GF-D8 (cell line): ENCODE measurements at places on chromosomes 3 and 15.

- DNase-seq = no peak
Measured at GRCh38 chr3:47722859-47723258, 58.8 kb downstream of the SMARCC1 start.

DNA sequence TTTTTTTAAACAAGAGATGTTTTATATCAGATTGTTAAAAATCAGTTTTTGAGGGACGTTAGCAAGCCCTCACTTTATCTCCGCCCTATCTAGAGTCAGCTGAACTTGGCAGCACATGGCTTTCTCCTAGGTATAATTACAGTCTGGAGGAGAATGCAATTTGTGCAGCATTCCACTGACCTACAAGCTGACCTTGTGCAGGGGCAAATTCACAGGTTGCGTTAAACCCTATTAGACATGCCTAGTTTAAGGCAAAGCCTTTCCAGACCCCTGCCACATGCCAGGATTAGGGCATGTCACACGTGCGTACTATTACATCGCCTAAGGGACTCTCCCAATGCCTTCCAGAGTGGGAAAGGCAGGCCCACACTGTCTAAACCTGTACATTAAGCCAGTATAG is 224.0 kb downstream of the GREM1 start:
- DNase-seq = no peak

DNA sequence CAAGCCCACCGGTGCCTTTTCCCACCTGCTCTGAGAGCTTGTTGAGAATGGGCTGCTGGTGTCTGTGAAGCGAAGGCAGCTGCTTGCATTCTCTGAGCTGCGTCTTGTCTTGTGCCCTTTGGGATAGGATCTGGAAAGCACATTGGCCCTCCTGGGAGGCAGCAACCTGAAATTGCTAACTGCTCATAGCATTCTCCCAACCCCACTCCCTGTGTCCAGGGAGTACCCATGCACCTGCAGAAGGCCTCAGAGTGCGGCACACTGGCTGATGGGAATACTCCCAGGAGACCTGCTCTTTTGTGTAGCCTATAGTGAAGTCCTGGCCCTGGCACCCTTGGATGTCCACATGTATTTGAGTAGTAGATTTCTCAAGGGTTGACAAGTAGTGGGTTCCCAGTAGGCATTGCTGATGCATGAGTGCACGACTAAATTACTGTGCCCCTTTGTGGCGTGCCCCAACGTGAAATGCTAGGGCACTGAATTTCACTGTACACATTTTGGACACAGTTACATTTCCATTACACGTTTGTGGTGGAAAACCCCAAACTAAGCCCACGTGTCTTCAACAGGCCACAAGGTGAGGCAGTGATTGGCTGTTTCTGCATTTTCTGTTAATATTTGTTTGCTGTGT is 3.7 kb downstream of the EPHB1 start:
- no peak for DNase-seq

- no peak for DNase-seq
Measured at GRCh38 chr15:75727031-75727531, 14.4 kb upstream of the CSPG4 start.

DNA sequence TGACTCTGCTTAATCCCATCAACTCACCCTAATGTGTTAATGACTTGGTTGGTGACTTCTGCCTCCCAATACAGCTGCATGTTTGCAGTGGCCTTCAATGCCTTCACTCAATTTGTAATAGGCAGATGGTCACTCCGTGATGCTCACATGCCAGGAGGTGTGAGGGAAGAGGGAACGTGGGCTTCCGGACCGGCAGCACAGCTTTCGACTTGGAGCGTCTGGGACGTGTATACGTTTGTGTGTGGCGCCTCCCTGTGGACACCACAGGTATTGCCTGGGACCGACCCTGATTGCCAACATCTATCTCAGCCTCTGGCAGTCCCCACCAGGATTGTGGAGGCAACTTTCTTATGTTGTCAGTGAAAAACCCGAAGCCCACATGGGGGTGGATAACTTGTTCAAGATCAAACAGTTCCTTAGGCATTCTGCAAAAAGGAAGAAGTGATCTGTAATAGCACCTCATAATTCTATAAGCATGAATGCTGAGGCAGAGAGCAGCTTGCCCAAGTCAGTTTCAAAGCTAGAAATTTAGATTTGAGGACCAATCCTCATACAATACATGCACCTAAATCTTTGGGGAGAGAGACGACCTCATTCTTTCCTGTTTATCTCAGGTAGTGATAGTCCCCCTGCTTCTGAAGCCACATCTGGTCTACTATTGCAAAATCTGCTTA is 16.9 kb downstream of the MRPL46 start:
- DNase-seq = no peak

DNA sequence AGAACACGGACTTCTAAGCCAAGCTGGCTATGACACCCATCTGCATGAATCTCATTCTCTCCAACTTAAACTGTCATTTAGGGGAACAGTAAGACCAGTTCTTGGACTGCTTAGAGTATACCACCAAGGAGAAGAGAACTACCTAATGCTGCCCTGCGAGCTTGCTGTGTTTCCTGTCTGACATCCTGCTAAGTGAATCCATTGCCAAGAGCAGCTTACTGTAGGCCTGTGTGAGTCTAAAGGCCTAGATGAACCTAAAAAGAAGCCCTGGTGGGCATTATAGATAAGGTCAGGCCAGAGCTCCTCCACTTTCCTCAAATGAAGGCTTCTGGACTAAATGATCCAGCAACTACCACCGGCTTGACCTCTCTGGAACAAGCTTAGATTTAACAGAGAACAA is 15.0 kb downstream of the LZTFL1 start:
- DNase-seq = no peak

GRCh38 chr15:48394970-48395369 is 63.7 kb downstream of the DUT start:
- no peak for DNase-seq

DNA sequence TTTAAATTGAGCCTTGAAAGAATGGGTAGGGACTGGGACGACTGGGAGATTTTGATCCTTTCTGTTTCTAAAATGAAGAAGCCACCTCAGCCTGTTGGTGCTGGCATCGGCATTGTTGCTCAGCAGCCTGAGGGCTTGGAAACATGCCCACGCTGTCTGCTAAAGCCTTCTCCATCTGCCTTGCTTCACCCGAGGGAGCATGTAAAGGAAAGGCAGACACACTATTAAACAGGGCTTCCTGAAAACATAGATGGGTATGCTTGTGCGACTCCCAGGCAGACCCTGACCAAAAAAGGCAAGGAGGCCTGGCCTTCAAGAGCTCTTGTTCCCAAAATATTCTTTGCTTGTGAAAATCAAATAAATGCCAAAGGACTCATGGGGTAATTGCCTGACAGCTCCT is 84.2 kb upstream of the SLC4A7 start:
- no peak for DNase-seq

DNA sequence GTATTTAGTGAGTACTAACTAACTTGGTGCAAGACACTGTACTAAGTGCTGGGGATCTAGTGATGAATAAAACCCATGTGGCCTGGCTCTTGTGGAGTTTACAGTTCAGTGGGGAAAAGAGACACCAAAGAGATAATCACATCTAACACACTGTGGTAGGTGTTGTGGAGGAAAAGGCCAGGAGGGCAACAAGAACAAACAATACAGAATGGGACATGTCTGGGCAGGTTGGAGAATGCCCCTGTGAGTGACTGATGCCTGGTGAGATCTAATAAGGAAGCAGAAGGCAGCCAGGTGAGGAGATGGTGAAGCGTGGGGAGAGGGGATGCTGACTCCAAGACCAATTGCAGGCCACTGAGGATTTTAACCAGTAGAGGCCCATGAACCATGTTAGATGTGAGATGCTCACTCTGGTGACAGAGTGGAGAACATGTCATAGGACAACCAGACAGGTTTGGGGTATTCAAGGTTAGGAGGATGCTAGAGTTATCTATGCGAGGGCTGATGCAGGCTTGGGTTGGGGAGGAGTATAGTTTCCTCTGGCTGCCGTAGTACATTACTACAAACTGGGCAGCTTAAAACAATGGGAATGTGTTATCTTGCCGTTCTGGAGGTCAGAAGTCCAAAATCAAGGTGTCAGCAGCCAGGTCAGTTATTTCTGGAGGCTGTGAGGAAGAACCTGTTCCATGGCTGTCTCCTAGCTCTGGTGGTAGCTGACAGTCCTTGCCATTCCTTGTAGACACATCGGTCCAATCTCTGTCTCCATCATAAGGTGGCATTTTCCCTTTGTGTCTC is 81.4 kb downstream of the ARNT2 start:
- DNase-seq = no peak

- DNase-seq = no peak
Measured at GRCh38 chr15:55937040-55937439, 56.4 kb downstream of the NEDD4 start.

DNA sequence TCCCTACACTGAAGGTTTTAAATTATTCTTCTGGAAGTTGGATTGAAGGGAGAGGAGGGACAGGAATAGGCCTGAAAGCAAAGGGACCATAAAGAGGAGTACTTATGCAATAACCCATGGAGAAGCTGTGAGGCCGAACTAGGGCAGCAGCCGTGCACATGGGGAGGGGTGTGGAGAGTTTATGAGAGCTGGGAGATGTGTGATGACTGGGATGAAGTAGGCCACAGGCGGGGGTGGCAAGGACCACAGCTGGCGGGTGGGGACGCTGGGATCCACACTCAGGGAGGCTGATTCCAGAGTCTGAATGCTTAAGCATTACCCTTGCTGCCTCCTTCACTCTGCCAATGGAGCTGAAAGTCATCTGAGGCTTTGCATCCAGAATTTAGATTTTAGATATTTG is 123.8 kb downstream of the ARNT2 start:
- DNase-seq = no peak

- DNase-seq = peak; percentile 32
Measured at GRCh38 chr15:64681424-64682024, 93.9 kb downstream of the RBPMS2 start.

GRCh38 chr3:136818191-136818768 is 646 bp upstream of the SLC35G2 start:
- no peak for DNase-seq

- DNase-seq = no peak
Measured at GRCh38 chr3:111725706-111726105, 130.6 kb upstream of the ZBED2 start.

- DNase-seq = no peak
Measured at GRCh38 chr15:94258246-94258645, 26.9 kb downstream of the MCTP2 start.

GRCh38 chr3:50138266-50139200 is 16.6 kb upstream of the SEMA3F start:
- no peak for DNase-seq

DNA sequence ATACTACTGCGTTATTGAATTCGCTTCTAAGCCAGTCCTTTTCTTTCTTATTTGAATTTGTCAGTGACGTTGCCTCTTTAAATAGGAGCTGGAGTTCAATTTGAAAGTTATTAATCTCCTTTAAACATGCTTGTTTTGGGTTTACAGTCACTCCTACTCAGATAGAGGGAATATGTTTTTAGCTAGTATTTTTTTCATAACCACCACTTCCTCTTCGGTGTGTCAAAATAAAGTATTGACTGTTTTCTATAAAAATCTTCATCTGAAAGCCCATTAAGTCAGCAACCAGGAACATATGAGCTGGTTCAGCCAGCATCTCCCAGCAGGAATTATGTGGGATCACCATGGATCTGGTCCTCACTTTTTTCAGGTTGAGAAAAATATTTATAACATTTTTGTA is 772.9 kb downstream of the DIPK2A start:
- DNase-seq = no peak

- DNase-seq = no peak
Measured at GRCh38 chr15:90960298-90961091, 5.8 kb downstream of the RCCD1 start.

DNA sequence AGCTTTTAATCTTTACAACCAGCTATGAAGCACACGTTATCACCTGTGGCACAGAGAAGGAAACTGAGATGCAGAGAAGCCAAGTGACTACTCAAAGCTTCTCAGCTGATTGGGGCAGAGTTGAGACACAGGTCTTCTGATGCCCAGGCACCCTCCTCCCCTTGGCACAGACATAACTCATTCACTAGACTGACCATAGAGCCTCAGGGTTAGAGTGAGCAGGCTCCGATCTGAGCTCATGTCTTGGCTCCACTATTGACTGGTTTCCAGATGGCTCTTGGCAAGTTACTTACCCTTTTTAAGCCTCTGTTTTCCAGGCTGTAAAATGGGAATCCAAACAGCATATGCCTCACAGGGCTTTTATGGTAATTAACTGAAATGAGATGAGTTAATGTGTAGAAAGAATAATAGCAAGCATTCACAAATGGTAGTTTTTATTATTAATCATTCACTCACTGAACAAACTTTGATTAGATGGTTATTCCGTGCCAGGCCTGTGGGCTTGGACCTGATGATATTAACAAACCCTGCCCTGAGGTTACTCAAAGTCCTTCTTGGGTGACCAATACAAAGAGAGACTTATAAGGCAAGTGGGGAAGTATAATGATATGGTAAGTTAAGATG is 184.3 kb downstream of the ANXA2 start:
- DNase-seq = no peak

GRCh38 chr3:89974903-89975519 is 867.6 kb downstream of the EPHA3 start:
- no peak for DNase-seq

DNA sequence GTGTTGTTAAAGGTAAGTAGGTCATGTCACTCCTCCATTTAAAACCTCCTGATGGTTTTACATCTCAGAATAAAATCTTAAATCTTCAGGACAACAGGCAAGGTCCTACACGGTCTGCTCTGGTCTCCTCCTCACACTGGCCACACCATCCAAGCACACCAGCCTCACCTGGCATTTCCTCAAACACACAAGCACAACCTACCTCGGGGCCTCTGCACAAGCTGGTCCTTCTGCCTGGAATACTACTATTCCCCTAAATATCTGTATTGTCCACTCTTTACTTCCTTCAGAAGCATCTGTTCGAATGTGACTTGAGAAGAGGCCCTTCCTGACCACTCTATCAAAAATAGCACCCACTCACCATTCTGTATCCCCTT is 1.8 kb downstream of the GORASP1 start:
- no peak for DNase-seq

- DNase-seq = no peak
Measured at GRCh38 chr3:112390783-112391641, 58.1 kb downstream of the CD200 start.

DNA sequence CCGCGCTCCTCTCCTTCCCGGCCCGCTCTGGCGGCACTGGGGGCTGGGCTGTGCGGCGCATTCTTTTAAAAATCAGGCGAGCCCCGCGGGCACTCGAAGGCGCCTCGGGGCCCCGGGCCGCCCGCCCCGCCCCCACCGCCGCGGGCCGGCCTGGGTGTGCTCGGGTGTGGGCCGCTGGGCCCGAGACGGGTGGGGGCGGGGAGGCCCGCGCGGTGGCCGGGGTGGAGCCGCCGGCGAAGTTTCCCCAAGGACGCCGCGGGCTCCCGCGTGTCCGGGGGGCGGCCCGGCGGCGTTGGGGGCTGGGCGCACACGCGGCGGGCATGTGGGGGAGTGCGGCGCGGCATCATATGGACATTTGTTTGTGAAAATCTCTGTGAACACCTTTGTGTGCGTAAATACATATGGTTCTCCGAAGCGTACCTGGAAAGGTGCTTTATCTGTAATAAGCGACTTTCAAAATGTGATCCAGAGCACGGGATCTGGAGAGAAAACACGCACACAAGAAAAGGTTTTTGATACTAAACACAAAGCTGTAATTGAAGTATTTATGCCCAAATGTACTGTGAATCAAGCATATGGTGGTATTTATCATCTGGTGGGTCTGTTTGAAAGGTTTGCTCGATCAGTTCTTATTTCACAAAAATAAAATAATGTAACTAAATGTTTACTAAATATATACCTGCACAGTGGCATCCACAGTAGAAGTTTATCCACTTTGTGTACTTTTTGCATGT is 612 bp upstream of the TBL1XR1 start:
- no peak for DNase-seq

GRCh38 chr3:42589382-42590109 is 1.1 kb upstream of the SS18L2 start:
- no peak for DNase-seq

GRCh38 chr3:72329354-72329753 is 518.9 kb downstream of the SHQ1 start:
- DNase-seq = no peak
